Stimulated activated CD8-positive, alpha-beta memory T cell treated with anti-CD3 and anti-CD28 coated beads, Interleukin-12 subunit alpha, Interleukin-12 subunit beta, amount 100 ng/mL, for 4 hours (primary cell): ENCODE measurements at places on chromosomes 12 and 14.

DNA sequence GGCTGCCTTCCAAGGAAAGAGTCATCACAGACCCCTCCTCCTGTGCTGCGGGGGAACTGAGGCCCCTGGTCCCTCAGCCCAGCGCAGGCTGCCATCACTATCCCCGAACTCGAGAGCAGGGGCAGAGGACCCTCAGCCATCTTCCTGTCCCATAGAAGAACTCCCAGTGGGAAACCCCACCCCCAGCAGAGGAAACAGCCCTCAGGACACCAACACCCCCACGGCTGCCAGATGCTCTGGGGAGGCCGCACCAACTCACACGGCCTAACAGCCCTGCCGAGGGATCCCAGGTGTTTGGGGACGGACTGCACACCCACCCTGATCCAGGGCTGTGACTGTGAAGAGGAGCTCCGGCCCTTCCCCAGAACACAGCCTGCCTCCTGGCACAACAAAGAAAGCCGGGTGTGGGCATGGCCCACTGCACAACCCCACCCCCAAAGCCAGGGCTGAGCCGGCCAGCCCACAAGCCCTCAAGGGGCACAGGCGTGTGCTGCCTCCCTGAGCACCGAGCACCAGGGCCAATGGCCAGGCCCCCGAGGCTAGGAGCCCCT lies 16.3 kb upstream of the C14orf180 start:
- no peak for DNase-seq

DNA sequence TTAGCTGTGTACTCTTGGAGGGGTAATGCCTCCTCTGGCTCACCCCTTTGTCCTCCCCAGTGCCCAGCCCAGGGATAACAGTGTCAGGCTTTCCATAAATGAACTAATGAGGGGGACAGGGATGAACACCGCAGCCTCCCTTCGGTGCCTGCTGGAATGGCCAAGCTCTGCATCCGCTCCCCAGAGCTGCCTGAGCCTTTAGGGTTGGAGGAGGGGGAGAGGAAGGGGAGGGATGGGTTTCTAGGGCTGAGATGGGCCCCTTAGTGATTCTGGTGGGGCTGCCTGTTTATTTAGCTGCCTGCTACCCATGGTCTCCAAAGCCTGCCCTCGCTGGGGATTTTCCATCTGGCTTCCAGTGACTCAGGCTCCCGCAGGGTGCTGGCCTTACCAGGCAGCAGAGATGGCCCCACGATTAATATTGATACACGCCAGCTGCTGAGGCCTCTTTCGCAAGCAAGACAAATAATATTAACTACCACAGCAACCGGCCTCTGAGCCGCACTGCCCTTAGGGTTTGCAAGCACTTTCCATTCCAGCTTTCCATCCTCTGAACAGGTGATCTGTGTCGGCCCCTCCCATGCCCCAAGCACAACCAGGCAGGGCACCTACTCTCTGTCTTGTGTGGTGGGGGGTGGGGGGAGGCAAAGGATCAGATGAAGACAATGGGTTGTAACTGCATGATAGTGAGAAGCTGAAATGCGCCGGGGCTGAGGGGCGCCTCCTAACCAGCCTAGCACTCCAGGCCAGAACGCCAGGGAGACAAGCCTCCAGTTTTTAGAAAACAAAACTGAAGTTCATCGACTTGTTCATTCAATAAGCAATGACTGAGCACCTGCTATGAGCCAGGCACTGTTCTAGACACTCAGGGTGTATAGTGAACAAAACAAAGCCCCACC lies 56.7 kb downstream of the C14orf132 start:
- no peak for DNase-seq

DNA sequence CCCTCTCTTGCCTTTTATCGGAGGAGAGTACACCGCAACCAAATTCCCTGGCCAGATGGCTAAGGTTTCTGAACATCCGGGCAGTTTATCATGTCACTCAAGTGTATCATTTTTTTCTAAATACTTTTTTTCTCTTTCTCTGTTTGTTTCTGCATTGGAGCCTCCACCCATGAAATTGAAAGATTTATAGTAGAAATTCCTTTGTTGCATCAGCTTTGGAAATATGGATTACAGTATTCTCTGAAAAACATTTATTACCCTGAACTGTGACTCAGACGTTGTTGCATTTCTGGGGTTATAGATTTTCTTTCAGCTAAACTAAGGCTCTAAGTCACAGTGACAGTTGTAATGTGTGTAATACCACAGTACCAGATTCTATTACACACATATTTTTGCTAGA lies 187.0 kb downstream of the SPTSSA start:
- DNase-seq = no peak

GRCh38 chr14:36086629-36087395 lies 89.7 kb downstream of the PTCSC3 start:
- DNase-seq = no peak

DNA sequence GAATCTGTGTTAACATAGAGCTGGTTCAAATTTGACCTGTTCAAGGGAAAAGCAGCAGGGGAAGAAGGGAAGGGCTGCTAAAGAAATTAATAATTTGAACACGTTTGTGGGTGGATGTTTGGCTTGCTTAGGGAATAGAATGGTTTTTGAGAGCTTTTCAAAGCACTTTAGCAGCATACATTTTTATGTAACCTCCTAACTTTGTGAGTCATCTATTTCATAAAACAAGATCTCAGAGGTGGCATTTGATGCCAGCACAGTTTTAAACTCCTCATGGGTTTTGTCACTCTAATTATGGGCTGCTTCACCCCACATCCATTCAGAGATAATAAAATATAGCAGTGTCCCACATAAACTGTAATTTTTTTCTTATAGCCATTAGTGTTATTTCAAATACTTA lies 143.8 kb downstream of the ACSS3 start:
- DNase-seq = no peak

GRCh38 chr14:76019676-76020075 lies 34.1 kb downstream of the IFT43 start:
- no peak for DNase-seq

DNA sequence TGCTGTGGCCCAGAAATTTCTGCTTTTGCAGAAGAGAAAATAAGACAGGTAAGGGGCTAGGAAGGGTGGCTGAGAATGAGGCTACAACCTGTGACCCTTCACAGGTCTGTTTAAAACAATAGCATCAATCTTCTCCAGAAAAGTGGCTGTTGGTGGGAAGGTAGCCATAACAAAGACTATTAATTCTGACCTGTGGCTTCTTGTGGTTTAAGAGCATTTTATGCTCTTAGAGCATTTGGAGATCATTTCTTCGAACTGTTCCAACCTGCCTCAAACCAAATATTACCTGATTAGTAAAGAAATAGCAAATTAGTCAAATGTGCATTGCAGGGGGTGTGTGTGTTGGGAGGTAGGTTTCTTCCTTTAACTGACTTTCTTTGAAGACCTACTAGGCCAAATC lies 15.2 kb upstream of the TCP11L2 start:
- DNase-seq = no peak

DNA sequence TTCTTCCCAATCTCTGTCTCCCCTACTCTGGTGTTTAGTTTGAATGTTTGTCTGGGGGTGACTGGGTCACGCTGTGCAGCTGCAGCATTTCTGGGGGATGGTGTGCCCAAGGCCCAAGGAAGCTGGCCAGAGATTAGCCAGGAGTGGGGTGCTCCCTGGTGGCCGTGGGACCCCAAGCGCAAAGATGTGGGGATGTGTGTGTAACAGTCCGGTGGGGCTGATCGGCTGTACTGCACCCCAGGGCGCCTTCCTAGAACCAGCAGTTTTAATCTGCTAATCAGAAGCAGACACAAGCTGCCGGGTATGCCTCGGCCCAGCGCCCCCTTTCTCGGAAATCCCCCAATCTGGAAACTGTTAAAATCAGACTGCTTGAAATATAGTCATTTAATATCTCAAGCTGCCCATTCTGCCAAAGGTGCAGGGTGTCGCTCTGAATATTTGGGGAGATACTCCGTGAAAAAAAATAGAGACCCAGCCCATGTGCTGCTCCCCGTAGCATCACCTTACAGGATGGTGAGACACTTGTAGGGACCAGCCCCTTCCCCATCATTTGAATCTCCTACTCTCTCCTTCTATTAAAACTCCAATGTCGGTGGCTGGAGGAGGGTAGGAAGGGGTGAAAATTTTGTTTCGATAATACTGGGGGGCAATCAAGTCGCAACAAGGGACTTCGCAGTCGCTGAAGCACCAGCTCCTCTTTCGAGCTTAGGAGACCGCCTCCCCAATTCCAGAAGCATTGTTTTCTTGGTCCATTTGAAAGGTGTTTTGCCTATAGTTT lies 4.3 kb downstream of the HOXC9 start:
- DNase-seq = no peak

GRCh38 chr14:60233251-60233650 lies 15.8 kb upstream of the PPM1A start:
- no peak for DNase-seq

- no peak for DNase-seq
These were observed 19.3 kb downstream of the RFLNA start for GRCh38 chr12:124314207-124314606.

- no peak for DNase-seq
These were observed 894.9 kb downstream of the VRK1 start for GRCh38 chr14:97692084-97692483.

GRCh38 chr12:75783093-75783877 lies 248.3 kb downstream of the PHLDA1 start:
- DNase-seq = no peak

DNA sequence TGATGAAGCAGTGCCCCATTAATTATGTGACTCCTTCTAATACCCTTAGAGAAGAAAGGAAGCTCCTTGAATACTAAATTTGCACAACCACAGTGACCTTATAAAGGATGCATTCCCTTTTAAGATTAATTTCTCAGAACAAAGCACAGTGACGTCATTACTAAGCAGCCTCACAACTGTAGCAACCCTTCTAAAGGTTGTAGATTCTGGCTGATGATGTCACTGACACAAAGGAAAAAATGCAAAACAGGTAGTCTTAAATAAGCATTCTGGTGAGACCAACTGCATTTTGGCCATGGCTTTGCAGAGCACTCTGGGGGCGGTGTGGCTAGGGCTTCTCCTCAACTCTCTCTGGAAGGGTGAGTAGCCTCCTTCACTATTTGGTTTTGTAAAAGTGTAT lies 38.4 kb upstream of the OR4E1 start:
- no peak for DNase-seq

- DNase-seq = no peak
These were observed 120.9 kb downstream of the SINHCAF start for GRCh38 chr12:31205054-31205453.

- no peak for DNase-seq
These were observed 1093.7 kb downstream of the SLC6A15 start for GRCh38 chr12:83818881-83819280.

DNA sequence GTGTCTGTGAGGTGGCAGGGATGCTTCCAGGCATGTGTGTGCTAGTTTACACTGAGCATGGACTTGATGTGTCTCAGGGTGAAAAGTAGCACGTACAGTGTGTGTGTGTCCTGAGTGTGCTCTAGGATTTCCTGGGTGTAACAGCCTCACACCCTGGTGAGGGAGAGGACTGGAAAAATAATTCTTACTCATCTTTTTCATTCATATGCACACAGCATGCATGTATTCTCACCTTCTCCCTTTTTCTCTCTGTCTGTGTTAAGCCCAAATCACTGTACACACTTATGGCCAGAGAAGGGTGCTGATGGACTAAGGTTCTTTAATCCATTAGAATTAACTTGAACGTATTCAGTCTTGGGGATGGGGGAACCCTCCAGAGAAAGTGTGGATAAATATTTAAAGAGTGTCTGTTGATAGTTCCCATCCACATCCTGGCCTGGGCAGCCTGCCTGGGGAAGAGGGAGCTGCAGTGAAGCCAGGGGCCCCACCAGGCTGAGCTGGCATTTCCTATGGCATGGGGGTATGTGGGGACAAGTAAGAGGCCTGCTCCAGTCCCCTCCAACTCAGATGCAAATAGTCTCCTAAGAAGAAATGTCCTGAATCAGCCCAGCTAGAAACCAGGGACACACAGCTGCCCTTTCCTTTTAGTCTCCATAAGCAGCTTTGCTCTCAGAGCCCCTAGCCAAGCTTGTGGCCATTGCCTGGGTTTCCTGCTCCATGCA lies 1.1 kb upstream of the HOXC8 start:
- DNase-seq = no peak

GRCh38 chr14:93368996-93369712 lies 22.2 kb downstream of the COX8C start:
- DNase-seq = no peak

- no peak for DNase-seq
These were observed 7.6 kb downstream of the FCF1 start for GRCh38 chr14:74720526-74720925.

DNA sequence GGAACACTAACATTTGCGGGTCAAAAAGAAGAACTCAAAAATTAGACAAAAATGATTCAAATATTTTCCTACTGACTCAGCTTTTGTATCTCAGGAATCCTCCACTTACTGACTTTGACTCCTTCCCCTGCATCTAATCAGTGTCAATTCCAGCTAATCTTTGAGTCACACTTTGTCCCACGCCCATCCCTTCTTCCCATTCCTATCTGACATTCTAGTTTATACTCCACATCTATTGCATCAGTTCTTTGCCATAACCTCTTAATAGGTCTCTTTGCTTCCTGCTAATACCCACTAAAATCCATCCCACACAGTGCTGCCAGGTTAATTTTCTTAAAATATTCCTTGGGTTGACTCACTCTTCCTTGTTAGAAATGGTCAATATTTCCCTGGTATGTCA lies 19.1 kb downstream of the BBS10 start:
- no peak for DNase-seq

GRCh38 chr12:72141381-72141780 lies 130.8 kb upstream of the TRHDE start:
- no peak for DNase-seq

DNA sequence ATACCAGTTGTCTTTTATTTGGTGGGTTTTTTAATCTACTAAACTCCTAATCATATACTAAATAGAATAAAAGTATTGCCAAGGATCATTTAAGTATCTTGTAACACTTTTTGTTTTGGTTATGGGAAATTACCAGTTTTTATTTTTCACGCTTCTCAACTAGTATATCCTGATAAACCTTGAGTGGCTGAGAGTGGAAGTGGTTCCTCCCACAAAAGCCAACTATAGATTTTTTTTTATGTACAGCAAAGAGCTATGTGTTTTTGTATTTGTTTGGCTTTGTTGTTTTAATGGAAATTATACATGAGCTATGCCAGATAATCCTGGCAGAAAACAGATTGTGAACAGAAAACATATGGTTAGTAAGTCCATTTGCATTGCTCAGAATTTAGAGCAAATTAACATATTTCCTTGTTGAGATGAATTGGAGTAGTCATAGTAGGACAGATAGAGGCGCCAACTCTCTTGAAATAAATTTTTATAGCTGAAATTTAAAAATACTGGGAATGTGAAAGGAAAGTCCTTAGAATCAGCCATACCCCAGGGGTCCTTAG lies 60.9 kb upstream of the PSMA6 start:
- no peak for DNase-seq
